Skin of body (tissue), 3 donors: ENCODE measurements at places on chromosomes 12 and 14.

DNA sequence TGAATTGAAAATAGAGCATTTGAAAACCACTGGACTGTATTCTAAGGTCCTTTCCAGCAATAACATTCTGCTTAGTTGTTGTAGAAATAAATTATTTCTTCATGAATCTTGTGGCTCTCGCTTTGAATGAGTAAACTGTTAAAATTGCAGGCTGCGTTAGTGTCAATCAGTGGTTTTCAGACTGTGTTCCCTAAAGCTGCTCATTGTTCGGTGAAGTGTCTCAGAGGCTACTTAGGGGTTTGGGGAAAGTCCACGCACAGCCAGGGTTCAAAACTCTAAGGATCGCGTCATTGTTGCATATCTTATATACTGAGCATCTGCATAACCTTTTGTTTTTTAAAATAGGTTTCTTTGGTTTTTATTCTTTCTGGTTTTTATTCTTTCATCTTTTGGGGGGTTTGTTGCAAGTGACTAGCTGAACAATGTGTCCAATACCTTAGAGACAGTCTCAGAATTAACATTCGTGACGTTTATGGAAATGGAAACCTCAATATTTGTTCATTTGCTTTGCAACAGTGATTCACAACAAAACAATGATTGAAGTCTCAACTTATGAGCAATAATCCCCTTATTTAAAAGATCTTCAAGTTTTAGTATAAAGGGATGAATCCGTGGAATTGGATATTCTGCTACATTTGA is 108.1 kb downstream of the TTLL5 start:
- DNase-seq, result no peak

GRCh38 chr12:79919762-79920161 is 15.1 kb downstream of the PPP1R12A start:
- no peak for DNase-seq

DNA sequence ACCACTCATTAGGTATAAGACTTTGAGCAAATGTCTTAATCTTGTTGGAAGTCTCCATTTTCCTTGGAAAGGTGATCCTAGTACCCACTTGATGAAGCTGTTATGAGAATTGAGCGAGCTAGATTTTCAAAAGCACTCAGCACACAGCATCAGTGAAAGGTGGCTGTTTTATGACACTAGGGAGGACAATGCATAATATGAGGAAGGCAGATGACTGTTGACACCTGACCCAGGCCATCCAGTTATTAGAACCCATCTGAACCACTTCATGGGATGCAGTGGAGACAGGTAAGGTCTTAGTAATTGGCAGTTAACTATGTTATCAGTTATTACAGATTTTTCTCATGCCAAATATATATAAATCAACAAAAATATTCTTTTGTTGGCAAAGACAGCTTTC is 369.9 kb upstream of the PDE3A start:
- DNase-seq, result no peak

DNA sequence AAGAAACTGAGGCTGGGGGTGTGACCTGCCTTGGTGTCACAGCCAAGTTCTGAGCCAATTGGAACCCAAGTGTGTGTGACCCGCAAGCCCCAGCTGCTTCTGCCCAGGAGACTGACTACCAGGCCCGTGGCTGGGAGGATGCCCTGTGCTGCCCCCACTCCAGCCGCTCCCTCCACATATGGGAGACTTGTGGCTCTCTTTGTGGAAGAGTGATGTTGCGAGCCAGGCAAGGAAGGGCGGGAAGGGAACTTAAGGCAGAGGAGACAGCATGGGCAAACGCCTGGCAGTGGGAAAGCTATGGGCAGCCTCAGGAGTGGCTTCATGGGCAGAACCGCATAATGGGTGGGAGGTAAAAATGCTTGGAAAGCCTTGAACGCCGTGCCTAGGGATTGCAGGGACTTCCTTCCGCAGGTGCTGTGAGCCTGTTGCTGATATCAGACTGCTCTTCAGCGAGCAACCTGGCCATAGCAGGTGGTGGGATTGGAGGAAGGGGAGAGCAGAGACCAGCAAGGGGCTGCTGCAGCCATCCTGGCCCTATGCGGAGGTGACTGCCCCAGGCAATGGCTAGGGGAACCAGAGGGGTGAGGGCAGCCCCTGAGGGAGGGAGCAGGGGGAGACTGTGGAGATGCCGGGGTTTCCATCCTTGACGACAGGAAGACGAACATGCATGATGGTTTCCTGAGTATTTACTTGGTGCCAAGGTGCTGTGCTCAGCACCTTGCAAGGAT is 115.7 kb downstream of the LGMN start:
- DNase-seq, result no peak

GRCh38 chr14:104972301-104973134 is 5.7 kb downstream of the AHNAK2 start:
- no peak for DNase-seq

DNA sequence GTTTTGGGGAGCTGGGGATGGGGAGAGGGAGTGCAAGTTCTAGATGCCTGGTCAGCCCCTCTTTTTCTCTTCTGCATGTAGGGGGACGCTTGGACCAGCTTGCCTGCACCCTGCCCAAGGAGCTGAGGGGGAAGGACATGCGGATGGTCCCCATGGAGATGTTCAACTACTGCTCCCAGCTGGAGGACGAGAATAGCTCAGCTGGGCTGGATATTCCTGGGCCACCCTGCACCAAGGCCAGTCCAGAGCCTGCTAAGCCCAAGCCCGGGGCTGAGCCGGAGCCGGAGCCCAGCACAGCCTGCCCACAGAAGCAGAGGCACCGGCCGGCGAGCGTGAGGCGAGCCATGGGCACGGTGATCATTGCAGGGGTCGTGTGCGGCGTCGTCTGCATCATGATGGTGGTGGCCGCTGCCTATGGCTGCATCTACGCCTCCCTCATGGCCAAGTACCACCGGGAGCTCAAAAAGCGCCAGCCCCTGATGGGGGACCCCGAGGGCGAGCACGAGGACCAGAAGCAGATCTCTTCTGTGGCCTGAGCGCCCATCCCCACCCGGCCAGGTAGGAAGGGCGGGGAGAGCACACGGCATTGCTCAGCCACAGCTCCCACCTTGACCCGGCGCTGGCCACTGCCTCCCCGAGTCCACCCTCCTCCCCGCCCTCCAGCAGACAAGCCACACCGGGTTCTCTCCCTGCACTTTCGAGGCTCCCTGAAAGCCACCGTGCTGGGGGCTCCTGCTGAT is 14.0 kb downstream of the LRTM2 start:
- no peak for DNase-seq

- DNase-seq, result no peak
Measured at GRCh38 chr12:109619002-109619604, 45.5 kb downstream of the MVK start.

- no peak for DNase-seq
Measured at GRCh38 chr14:89143595-89143994, 273.4 kb downstream of the FOXN3 start.

DNA sequence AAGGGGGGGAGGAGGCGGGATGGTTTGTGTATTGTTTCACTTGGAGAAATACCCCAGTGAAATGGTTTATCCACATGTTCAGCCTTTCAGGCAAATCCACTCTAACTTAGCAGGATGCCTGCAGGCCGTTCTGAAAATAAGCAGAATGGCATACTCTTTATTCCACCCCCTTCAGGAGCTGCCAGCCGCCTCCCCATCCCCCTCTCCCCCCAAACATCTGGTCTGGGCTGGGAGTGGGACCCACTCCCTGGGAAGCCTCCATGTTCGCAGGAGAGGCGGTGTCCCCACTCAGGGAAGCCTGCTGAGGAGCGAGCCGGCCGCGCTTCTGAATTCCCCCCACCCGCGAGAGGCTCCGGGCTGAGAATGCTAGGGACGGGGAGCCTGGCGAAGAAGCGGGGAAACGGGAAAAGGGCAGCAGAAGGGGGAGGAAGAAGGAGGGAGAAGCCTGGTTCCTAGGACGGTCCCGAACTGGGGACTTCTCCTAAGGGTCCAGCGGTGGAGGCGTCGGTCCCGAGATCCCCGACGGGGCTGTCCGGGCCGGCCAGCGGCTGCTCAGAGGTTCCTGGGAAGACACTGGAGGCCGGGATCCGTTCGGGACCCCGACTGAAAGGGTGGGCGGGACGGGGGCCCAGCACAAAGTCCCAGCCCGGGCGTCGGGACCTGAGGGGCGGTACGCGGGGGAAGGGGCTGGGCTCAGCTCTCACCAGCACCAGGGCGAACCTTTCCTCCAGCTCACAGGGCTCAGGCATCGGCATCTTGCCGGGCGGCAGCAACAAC is 666 bp downstream of the FMNL3 start:
- peak; percentile 57 for DNase-seq

- no peak for DNase-seq
Measured at GRCh38 chr12:131384544-131384855, 326.4 kb upstream of the SFSWAP start.

DNA sequence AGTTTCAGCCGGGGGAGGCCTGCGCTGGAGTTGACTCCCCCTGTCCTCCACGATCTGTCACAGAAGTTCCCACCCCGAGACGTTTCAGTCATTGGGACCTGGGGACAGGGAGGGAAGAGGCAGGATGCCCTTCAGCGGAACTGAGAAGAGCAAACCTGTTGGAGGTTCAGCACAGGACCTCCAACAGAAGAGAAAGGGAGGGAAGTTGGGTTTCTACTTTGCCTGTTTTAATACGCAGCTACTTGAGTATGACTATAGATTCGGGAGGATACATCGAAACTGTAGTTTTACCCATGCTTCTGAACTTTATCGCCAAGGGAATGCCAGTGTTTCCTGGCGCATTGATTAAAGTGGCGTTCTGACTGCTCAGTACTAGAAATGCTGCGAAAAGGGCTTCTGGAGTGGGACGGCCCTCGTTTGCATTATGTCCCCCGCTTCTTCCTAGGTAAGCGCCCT is 2.3 kb upstream of the DUSP6 start:
- no peak for DNase-seq

DNA sequence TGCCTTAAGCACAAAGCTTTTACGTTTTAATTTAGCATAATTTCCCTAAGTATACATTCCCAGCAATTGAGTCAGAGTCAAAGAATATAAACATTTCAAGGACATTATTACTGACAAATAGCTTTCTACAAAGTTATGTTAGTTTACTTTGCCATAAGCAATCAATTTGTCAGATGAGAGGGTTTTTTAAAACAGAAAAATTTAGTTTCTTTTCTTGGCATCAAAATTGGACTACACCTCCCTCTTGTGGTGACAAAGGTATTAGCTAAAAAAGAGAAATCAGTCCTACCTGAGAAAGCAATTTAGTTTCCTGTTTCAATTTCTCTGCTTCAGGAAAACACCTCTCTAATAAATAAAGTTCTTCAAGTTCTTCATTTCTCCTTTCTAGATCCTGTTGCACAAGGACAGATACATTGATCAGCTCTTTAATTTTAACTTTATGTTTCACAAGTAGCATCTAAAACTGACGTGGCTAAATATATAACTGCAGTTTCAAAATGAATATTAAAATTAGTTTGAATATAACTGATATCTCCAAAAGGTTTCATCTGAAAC is 39.9 kb downstream of the DNAI7 start:
- DNase-seq, result no peak

- no peak for DNase-seq
Measured at GRCh38 chr14:99590746-99591555, 13.1 kb downstream of the CCDC85C start.

DNA sequence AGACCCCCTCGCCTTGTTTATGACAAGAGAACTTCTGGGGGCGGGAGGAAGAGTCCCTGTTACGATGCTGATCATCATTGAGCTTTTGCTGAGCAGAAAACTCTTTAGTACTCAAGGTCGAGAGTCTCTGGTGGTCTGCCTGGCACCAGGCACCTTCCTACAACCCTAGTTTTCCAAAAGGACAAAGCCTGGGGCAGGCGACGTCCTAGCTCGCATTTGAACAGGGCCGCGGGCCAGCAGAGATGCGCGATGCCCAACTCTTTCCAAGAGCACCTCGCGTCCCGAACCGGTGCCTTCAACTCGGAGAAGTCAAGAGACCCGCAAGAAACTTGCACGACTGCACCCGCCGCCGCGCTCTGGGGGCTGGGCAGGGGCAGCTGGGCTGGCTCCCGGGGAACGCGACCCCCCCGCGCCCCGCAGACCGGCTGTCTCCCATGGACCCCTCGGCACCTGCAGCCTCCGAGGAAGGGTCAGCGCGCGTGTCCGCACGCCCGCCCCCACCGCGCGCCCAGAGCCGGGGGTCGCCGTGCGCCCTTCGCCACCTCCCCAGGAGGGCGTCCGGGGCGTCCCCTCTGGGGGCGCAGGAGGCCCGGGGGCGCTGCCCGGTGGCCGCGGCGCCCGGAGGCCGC is 377 bp upstream of the BCL7A start:
- DNase-seq, result no peak

DNA sequence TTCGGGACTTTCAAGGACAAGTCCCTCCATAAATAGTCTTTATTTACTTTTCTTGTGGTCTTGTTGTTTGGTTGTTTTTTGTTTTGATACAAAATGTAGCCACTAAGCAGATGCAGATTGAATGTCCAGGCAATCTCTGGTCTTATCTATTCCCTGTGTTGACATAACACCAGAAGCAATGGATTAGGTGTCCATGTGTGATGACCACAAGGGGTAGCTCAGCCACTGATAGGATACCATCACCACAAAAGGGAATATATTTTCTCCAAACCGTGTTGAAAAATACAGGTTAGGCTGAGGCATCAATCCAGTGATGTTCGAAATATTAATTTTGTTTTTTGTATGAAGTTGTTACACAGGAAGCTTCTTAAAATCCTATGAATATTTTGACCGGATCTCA is 196.3 kb downstream of the EPS8 start:
- no peak for DNase-seq

DNA sequence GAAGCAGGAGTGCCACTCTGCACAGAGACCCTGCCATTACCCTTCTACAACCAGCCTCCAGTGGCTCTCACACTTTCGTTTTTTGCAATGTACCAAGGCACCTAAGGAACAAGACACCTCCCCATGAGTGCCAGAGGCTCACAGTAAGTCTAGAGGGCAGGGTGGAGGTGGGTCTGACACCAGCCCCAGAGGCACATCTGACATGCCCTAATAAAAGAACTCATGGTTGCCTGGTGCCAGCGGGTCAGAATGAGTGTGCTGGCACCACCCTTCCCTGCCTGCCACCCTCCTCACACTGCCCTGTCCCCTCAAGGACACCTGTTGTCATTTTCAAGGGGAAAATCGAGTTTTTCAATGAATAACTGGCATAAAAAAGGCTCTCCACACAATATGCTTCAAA is 161.2 kb downstream of the FOXN3 start:
- DNase-seq, result no peak
